Stimulated activated CD8-positive, alpha-beta memory T cell treated with anti-CD3 and anti-CD28 coated beads, Interleukin-2, amount 100 ng/mL, for 48 hours (primary cell): ENCODE measurements at places on chromosomes 5 and 9.
A peak's percentile ranks its signal among the peaks of the same experiment; 100 is the strongest.

DNA sequence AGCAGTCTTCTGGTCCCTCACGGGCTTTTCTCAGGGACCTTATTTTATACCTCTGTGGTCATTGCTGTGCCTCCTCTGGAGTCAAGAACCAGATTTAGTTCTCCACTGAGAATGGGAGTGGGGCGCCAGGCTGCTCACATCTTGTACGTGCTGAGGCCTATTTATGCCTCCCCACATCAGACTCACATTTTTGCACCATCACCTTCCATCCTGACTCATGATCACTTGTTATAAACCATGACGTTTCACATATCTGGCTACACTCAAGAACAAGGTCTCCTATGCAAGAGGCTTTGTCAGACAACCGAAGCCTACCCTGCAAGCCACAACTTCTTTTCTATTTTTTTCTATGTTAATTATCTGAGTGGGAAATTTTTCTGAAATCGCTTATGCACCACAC is 10.7 kb downstream of the PRUNE2 start:
- DNase-seq: no peak

DNA sequence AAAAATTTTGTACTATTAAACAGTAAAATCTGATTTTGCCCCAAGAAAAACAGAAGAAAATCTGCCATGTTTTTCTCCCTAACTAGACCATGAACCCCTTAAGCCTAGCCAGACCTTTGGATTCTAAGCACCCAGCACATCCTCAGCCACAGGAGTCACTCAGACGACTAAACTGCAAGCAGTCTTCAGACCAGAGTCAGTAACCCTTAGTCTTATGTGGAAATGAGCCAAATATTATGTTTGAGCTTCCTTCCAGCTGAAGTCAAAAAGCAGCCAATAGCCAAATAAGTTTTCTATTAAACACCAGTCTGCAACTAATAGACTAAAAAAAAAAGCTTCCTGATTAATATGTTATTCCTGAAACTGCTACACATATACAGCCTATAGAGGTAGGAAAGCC is 47.4 kb downstream of the GOLPH3 start:
- DNase-seq: no peak

- DNase-seq: no peak
These were observed 3.5 kb downstream of the AHRR start for GRCh38 chr5:324736-325612.

DNA sequence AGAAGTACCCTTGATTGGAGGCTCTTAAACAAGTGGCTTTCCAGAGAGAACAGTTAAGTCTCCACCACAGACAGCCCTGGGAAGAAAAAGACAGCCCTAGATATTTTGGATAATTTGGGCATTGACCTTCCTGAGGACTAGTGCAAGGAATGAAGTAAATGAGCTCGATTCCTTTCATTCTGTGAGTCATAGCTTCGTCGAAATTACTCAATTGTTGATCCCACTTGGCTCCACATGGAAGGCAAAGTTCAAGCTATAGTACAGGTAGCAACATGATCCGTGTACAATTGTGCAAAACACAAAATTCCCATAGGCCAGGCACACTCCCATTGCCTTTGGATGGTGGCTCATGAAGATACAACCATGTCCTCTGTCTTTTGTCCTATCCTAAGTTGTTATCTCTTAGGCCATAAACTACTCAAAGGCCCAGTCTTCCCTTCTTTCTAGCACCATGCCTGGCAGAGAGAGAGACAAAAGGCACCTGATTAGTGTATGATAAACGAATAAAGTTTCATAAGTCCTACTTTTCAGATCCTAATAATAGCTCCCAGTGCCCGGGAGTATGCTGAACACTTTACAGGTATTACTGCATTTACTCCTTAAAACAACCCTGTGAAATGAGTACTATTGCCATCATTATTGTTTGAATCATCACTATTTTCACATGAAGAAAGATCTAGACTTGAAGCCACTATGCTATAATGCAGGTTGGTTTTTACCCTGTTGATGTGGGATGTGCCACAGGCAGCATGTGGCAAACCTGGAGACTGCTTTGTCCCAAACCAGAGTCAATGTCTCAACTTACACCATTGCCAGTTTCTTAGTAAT is 116.7 kb upstream of the RANBP3L start:
- no peak for DNase-seq

DNA sequence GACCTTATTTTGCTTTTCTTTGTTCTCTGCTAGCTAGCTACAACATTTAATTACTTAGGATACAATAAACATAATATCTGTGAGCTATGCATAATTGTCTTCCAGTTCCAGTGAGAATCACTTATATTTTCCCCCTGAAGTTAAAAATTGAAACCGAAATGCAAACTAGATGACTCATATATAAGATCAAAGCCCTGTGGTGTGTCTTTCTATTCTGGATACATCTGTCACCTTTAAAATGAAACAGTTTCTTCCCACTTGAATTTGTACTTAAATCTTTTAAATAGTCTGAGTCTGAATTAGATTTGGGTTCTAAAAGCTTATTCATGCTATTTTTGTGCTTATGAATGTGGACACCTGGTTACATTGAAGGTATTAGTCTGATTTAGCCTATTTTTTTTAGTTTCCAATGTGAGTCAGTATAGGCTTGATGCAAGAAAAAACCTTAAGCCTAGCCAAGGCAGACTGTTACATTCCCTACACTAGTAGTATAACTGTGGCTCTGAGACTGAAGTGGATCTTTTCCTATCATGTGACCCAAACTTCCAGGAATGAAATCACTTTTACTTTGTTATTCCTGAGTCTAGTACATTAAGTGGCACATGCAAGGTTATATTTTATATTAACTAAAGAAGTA is 703.5 kb upstream of the RGMB start:
- DNase-seq: no peak

DNA sequence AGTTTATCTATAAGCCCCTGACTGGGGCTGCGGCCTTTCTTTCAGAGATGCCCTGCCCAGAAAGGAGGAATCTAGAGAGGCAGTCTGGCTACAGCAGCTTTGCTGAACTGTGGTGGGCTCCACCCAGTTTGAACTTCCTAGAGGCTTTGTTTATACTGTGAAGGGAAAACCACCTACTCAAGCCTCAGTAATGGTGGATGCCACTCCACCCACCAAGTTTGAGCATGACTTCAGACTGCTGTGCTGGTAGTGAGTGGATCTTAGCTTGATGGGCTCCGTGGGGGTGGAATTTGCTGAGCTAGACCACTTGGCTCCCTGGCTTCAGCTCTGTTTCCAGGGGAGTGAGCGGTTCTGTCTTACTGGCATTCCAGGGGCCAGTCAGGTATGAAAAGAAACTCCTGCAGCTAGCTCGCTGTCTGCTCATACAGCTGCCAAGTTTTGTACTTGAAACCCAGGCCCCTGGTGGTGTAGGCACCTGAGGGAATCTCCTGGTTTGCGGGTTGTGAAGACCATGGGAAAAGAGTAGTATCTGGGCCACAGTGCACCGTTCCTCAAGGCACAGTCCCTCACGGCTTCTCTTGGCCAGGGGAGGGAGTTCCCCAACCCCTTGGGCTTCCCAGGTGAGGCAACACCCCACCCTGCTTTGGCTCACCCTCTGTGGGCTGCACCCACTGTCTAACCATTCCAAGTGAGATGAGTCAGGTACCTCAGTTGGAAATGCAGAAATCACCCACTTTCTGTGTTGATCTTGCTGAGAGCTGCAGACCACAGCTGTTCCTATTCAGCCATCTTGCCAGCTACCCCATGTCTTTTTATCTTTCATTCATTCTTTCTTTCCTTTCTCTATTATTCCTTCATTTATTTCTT is 211.8 kb upstream of the C9orf72 start:
- peak; percentile 14 for DNase-seq
